ENCODE measurements at places on chromosomes 16 and 17.

DNA sequence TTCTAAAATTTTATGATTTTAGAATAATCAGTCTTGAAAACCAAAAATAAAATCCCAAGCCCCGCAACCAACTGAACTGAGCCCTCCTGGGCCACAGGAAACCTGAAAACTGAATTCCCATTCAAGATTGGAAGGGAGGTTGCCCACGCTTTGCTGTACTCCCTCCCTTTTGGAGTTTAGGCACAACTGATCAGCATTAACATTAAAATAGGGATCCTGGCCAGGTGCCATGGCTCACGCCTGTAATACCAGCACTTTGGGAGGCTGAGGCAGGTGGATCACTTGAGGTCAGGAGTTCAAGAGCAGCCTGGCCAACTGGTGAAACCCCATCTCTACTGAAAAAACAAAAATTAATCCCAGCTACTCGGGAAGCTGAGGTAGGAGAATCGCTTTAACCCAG, 52.7 kb upstream of the NETO2 start:
- DNase-seq, result no peak

- DNase-seq, result no peak
These were observed 1.4 kb downstream of the CENPX start for GRCh38 chr17:82021107-82021899.

GRCh38 chr17:2935632-2936031, 127.8 kb downstream of the OR1D5 start:
- no peak for DNase-seq

- DNase-seq, result peak; percentile 46
These were observed 645 bp upstream of the ELMO3 start for GRCh38 chr16:67198238-67198734.

GRCh38 chr17:6823011-6823442, 8.5 kb downstream of the TEKT1 start:
- no peak for DNase-seq

GRCh38 chr16:56405977-56406672, 19.2 kb downstream of the AMFR start:
- DNase-seq, result no peak

- DNase-seq, result peak; percentile 14
These were observed 37.0 kb downstream of the MARF1 start for GRCh38 chr16:15605839-15606517.

- no peak for DNase-seq
These were observed 7.3 kb upstream of the TRPV2 start for GRCh38 chr17:16407911-16408588.

DNA sequence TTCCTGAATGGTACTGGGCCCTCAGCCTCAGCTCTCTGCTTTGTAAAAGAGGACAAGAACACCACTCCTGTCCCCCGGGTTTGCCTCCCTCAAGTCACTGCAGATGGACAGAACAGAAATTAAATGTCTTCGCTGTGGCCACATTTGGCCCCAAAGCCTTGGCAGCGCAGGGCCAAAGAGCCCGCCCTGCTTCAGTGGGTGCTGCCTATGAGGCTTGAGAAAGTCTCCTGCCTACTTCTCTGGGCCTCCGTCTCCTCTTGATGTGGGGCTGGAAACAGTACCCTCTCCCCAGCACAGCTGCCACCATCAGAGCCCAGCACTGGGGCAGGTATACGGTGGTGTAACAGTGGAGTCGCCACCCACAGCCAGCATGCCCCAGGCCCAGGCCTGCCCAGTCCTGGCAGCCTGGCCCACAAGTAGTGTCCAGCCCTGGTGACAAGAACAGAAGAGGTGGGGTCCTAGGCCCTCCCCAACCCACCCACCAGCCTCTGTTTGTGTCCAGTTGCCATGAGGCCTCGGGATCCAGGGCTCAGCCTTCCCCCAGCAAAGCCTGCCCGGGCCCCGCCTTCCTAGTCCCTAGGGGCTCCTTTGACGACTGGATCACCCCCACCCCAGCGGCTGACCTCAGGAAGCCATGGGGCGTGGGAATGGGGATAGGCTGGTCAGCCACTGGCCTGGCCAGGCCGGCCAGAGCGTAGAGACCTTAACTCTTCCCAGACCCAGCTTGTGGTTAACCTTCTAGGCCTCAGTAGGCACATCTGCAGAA, 3.9 kb upstream of the TPPP3 start:
- no peak for DNase-seq

DNA sequence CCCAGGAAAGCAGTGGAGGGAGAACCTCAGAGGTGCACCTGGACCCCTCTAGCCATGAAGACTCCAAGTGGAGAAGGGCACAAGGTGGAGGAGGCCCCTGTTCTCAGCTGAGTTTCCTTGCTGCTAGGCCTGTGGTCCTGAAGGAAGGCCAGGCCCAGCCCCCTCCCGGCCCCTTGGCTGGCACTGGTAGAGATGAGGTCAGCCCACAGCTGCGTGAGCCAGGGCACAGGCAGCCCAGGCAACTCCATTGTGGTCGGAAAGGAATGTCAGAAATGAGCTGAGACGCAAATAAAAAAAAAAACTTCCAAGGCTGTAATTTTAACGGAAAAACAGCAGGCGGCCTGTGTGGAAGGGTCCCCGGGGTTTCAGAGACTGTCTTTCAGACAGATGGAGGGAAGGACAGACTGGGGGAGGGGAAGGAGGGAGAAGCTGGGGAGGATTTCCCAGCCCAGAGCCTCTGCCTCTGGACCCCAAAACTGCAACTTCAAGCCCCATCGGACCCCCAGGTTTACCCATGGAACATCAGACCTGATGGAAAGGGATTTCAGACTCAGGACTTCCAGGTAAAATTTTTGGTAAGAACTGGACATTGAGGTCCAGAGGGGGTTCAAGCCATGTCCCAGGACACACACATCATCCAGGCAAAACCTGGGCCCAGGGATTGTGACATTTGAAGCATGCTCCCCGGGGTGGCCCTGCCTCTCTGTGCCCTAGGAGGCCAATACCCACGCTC, 25.6 kb upstream of the MRPS23 start:
- DNase-seq, result peak; percentile 65

DNA sequence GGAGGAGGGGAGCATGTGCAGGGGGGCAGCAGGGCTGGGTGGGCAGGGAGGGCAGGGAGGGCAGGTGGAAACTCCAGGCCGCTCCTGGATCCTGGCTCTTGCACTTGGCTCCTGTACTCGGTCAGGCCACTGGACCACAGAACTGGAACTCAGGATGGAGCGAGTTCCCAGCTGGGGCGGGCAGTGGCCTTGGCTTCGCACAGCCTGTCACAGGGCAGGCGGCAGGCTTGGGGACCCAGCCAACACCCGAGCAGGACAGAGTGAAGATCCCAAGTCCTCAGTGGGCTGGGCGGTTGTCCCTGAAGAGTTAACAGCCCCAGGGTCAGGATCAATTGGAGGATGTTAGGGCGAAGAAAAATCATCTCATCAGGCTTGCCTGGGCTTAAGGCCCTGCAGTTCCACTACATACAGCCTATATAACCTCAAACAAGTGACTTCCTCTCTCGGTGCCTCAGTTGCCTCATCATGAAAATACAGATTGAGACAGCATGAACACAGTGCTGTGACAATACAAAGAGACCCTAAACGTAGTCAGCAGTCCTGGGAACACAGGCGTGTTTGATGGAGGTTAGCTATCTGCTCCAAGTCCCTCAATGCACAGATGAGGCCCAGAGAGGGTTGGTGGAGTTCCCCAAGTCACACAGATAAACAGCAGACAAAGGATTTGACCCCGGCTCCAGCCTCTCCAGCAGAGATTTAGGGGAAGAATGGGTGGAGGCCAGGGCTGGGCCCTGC, 21.9 kb downstream of the ZNF423 start:
- DNase-seq, result no peak

GRCh38 chr17:7560172-7561027, 1.3 kb upstream of the SENP3 start:
- peak; percentile 41 for DNase-seq

DNA sequence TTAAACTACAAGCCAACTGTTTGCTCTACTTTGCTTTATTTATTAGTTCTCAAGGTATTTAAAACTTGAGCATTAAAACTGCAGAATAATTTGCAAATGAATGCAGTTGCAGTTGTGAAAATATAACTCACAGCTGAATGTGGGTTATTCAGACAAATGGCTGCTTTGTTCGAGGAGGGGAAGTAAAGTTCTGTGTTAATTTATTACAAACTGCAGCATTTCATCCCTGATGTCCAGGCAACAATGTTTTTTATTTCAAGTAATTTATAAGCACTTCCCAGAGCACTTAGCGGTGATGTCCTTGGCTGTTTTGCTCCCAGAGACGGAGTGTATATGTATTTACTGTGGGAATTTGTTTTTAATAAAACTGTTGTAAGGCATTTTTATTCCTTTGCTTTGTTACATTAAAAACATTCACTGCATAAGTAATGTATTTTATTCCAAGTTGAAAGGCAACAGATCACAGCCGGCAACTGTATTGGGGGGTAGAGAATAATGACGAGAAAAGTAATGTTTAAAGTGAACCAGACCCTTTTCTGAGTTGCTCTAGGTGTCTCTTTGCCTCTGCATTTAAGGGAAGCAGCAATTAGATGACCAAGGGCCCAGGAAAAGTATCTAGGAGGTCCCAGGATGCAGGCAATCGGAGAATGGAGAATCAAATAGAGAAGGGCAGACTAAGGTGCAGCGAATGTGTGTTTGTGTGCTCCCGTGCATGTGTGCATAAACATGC, 291.2 kb upstream of the SALL1 start:
- no peak for DNase-seq

DNA sequence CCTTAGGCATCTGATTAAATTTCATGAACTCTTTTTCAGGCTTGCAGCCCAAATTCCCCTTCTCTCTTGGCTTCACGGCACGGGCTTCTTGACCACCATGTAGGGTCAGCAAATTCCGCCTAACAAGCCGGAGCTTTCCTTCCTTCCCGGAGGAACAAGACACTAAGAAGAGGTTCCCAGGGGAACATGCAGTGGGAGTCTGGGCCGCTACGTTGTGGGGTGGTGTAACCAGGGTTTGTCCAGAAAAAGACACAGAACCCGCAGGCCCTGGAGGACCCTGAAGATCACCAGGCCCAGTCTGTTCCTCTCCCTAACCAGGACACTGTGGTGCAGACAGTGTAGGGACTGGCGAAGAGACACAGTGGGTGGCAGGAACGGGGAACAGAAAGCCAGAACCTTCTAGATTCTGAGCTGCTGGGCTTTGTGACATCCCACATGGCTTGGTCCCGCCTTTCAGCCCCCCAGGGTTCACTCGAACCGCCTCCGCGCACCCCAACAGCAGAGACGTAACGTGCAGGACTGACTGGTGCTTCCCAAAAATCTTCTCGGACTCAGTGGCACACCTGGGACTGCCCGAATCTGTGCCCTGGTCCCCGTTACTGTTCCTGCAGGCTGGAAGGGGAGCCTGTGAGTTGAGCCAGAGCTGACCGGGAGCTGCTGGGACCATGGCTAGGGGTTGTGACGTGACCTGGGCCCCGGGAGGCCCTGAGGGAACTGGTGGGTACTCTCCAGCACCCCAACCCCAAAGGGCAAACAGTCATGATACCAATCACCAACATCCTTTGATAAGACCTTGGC, 55.2 kb downstream of the TBC1D16 start:
- no peak for DNase-seq

DNA sequence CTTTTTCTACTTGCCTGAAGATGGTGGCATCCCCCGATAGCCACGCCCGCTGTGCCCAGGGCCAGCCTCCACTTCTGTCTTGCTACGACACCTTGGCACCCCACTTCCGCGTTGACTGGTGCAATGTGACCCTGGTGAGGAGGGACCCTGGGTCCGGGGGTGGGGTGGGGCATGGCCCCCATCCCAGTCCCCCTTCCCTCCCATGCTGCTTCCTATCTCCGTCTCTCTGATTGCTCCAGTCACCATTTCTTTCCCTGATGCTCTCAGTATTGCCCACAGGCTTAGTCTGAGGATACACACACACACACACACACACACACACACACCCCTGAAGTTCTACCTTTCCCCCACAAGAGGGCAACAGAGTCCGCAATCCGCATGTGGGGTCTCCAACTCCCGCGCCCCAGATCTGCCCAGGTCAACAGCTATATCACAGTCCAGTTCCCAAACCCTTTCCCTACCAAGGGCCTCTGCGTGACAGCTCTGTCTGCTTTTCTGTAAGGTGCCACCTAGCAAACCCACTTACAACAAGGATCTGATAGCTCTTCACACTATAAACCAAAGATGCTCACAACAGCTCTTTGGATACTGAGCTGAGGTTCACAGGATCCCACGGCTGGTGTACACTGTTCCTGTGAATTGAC, 3.4 kb downstream of the SGCA start:
- no peak for DNase-seq

DNA sequence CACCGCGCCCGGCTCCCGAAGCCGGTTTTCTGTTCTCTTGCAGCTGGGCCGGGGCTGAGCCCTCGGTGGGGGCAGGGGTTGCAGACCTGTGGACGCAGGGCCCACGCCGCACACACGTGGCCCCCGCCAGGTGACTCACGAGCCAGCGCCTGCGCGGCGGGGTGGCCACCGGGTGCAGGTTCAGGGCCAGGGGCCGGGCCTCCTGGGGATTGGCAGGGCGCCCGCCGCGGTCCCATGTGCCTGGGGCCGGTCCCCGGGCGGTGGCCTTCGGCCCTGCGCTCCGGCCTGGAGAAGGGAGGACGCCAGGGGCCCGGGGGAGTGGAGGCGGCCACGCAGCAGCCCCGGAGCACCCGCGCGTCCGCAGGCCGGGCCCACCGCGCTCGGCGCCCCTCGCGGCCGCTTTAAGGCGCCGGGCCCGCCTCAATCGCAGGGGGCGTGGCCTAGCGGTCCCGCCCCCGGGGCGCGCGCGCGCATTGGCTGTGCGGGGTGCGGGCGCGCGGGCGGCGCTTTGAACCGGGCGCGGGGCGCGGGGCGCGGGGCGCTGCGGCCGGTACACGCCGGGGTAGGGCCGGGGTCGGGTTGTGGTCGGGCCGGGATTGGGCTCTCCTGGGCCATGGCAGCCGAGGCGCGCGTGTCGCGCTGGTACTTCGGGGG, at the start of gene SLC25A10:
SLC25A10 (plus strand) TSS at position 471 of the 654 bp plus-strand sequence; CDS start at position 614, 143 bp downstream.
- DNase-seq, result peak; percentile 55

GRCh38 chr16:4517812-4518680, 20.5 kb downstream of the CDIP1 start:
- no peak for DNase-seq

GRCh38 chr16:49020436-49020835, 261.2 kb downstream of the CBLN1 start:
- no peak for DNase-seq

DNA sequence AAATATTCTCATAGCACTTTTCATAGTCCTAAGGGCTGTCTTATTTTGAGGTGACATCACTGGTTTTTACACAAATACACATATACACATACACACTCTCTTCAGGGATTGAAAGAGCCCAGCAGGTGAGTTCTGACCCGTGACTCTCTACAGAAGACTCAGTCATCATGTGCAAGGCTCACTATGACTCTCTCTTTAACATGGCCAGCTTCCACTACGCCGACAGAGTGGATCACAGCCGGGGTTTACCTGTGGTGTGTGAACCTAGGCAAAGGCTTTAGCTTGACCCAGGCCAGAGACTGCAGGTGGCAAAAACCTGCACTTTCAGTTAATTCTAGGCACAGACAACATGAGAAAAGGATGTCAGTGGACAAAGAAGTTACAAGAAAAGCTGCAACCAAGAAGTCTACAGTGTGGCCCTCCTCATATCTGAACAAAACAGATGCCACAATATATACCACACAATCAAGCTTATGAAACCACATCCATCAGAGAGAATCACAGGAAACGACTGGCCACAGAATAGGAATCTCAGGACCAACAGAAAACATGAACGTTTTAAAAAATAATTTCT, 56.5 kb downstream of the CYTH1 start:
- DNase-seq, result no peak

Measured in nucleus accumbens (tissue), 56 donors.